Breast epithelium (tissue), 4 donors: ENCODE measurements at places on chromosomes 16 and 17. TPM values are rescaled to one million over a fixed set of nuclear protein-coding genes. Genes with fewer than 3 reads are reported as not detected.

GRCh38 chr17:32688221-32688620, 188.7 kb downstream of the MYO1D start:
- H3K27ac ChIP-seq, result no peak overlapping the region
- no peak for DNase-seq
- no peaks in the 10 kb centered on the region for H3K27me3 ChIP-seq

The C16orf89 gene
- 6.4 TPM for total RNA-seq

DNA sequence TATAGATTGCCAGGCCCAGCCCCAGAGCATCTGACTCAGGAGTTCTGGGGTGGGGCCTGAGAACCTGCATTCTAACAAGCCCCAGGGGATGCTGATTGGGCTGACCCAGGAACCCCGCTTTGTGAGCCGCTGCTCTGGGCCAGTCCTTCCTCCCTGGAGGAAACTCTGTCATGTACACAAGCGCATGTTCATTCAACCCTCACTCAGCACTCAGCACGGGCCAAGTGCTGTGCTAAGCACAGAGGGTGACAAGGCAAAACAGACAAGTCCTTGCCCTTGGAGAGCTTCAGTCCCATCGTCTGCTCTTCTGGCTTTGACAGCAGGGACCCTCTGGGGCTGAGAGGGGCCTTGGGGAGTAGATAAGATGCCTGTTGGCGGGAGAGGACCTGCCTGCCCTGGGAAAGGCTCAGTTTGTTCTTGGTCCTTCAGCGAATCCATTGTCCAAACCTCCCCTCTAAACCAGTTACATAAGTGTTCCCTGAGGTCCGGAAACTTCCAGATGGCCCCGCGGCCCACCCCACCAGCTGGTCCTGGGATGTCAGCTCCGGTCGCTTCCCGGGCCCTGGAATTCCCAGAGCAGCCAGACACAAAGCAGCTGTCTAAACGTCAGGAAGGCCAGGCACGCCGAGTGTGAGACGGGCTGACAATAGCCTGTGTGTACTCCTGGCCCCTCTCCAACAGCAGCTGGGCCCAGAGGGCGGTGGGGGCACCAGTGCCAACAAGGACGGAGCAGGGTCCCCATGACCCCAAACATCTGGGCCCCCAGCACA, 88.8 kb downstream of the ZDHHC7 start:
- no peaks in the 10 kb centered on the region for H3K36me3 ChIP-seq
- DNase-seq, result no peak
- no peaks in the 10 kb centered on the region for H3K27me3 ChIP-seq
- no peak overlapping the region for H3K4me3 ChIP-seq
- peaks cover 3% of the 10 kb centered on the region for H3K4me1 ChIP-seq

DNA sequence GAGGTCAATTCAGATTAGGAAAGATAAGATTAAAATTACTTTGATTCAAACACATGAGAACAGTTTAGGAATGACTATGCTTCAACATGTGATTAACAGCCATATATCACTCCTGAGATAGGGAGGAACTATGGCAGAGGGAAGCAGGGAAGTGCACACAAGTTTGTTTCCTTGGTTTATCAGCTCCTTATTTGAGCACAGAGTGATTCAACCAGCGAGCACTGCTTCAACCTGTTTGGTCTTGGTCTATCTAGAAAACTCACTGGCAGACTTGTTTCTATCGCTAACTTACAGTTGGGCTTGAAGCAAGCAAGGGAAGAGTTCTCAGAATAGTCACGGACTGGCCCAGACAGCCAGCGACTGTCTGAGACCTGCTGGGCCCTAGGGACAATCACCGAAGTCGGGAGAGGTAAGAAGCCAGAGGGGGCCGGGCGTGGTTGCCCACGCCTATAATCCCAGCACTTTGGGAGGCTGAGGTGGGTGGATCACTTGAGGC, 23.5 kb downstream of the TUBG1 start:
- H3K4me3 ChIP-seq, result no peak overlapping the region
- H3K4me1 ChIP-seq, result no peaks in the 10 kb centered on the region
- no peaks in the 10 kb centered on the region for H3K36me3 ChIP-seq
- no peak overlapping the region for H3K27ac ChIP-seq

The EVI2B gene
- total RNA-seq, result 38.1 TPM

GRCh38 chr17:38557396-38557795, 48.4 kb downstream of the SRCIN1 start:
- H3K36me3 ChIP-seq, result no peaks in the 10 kb centered on the region
- H3K27ac ChIP-seq, result peak overlapping the region; percentile 90
- H3K4me1 ChIP-seq, result peaks cover 7% of the 10 kb centered on the region
